Upper lobe of right lung (tissue), 1 donor: ENCODE measurements at places on chromosomes 5 and 9.
A peak's percentile ranks its signal among the peaks of the same experiment; 100 is the strongest.

DNA sequence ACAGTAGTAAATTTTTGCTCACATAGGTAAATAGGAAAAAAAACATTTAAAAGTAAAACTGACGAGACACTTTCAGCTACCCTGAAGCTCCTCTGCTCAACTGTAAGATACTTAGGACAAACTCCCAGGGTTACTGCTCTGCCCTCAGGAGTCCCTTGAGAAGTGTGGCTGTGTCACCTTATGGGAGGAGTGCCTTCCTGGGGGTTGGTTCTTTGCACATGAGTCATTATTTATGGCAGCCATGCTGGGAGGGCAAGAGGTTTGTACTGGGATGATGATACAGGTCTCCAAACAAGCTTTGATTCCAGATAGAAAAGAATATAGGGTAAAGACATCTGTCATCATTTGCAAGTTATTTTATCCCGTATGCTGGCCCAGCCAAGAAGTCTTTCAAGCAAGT is 45.9 kb downstream of the TTC1 start:
- no peaks in the 10 kb centered on the region for H3K27me3 ChIP-seq
- DNase-seq = no peak
- no peaks in the 10 kb centered on the region for H3K4me1 ChIP-seq
- no peak overlapping the region for H3K4me3 ChIP-seq

GRCh38 chr5:55022450-55022849 is 1.6 kb upstream of the GZMK start:
- no peak overlapping the region for H3K27ac ChIP-seq
- no peaks in the 10 kb centered on the region for H3K27me3 ChIP-seq
- no peaks in the 10 kb centered on the region for H3K4me1 ChIP-seq

- H3K4me3 ChIP-seq = no peak overlapping the region
- peaks cover 36% of the 10 kb centered on the region for H3K4me1 ChIP-seq
- H3K27me3 ChIP-seq = no peaks in the 10 kb centered on the region
- no peak for DNase-seq
These were observed 25.1 kb downstream of the FNIP1 start for GRCh38 chr5:131771692-131772091.

GRCh38 chr5:77064040-77064439 is 23.0 kb downstream of the ZBED3 start:
- no peak for DNase-seq
- H3K36me3 ChIP-seq = peaks cover 64% of the 10 kb centered on the region
- no peak overlapping the region for H3K27ac ChIP-seq
- no peak overlapping the region for H3K4me3 ChIP-seq
- no peaks in the 10 kb centered on the region for H3K4me1 ChIP-seq
- H3K27me3 ChIP-seq = no peaks in the 10 kb centered on the region

- no peaks in the 10 kb centered on the region for H3K36me3 ChIP-seq
- no peak overlapping the region for H3K4me3 ChIP-seq
- DNase-seq = no peak
- H3K27me3 ChIP-seq = no peaks in the 10 kb centered on the region
- no peak overlapping the region for H3K27ac ChIP-seq
These were observed 2.6 kb upstream of the BOD1 start for GRCh38 chr5:173618927-173619519.

- H3K36me3 ChIP-seq = no peaks in the 10 kb centered on the region
- peak overlapping the region; percentile 58 for H3K4me3 ChIP-seq
- peaks cover 15% of the 10 kb centered on the region for H3K4me1 ChIP-seq
These were observed 488 bp upstream of the MCTP1 start for GRCh38 chr5:95285409-95285755.

GRCh38 chr9:12875191-12875590 is 100.4 kb downstream of the LURAP1L start:
- no peak overlapping the region for H3K4me3 ChIP-seq
- DNase-seq = no peak
- no peaks in the 10 kb centered on the region for H3K4me1 ChIP-seq
- H3K27me3 ChIP-seq = no peaks in the 10 kb centered on the region
- H3K36me3 ChIP-seq = no peaks in the 10 kb centered on the region

- H3K27ac ChIP-seq = no peak overlapping the region
- H3K4me1 ChIP-seq = peaks cover 52% of the 10 kb centered on the region
- no peaks in the 10 kb centered on the region for H3K36me3 ChIP-seq
These were observed 4.4 kb downstream of the UGCG start for GRCh38 chr9:111900858-111901612.

DNA sequence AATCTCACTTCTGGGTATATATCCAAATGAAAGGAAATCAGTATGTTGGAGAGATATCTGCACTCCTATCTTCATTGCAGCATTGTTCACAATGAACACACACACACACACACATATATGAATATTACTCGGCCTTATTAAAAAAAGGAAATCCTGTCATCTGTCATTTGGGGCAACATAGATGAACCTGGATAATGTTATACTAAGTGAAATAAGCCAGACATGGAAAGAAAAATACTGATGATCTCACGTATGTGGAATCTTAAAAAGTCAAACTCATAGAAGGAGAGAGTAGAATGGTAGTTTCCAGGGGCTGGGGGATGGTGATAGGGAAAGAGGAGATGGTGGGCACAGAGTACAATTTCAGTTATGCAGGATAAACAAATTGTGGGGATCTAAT is 100.3 kb downstream of the EMB start:
- no peak overlapping the region for H3K4me3 ChIP-seq
- no peaks in the 10 kb centered on the region for H3K27me3 ChIP-seq
- DNase-seq = no peak
- H3K27ac ChIP-seq = no peak overlapping the region

DNA sequence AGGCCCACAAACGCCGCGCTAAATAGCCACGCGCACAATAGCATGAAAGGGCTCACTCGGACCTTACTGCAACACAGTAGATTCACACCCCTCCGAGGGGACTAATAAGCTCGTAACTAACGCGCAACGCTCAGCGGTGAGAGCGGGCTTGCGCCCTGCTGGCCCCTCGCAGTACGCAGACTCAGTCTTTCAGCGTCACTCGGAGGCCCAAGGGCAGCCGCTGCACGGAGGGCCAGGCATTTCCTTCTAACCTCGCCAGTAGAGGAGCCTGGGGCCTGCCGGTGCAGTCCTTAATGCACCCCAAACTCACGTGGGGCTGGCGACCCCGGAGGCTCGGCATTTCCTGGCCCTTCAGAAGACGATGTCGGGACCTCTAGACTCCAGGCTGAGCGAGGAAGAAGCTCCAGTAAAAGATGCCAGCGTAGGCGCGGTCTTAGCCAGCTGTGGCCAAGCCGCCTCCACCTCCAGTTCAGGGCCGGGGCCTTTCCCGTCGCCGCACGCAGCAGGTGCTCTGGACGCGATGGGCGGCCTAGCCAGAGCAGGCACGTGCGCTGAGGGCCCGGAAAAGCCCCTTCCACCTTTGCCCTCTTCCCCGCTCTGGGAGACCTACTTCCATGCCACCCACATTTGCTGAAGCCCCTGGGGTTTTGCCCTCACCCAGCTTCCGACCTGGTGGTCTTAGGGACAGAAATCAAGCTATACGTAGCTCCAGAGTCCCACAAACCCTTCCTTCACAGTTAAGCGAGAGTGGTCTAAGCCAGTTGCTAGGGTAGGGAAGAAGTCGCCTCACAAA is 38.3 kb upstream of the TIFAB start:
- no peak overlapping the region for H3K27ac ChIP-seq
- no peak overlapping the region for H3K4me3 ChIP-seq
- peaks cover 33% of the 10 kb centered on the region for H3K4me1 ChIP-seq
- no peaks in the 10 kb centered on the region for H3K36me3 ChIP-seq

GRCh38 chr9:35714123-35714522 is 17.9 kb downstream of the TLN1 start:
- no peak overlapping the region for H3K4me3 ChIP-seq
- no peaks in the 10 kb centered on the region for H3K27me3 ChIP-seq
- H3K4me1 ChIP-seq = no peaks in the 10 kb centered on the region
- no peak for DNase-seq
- H3K36me3 ChIP-seq = peaks cover 100% of the 10 kb centered on the region

GRCh38 chr9:79695531-79696175 is 123.9 kb downstream of the TLE4 start:
- no peaks in the 10 kb centered on the region for H3K27me3 ChIP-seq
- H3K4me1 ChIP-seq = no peaks in the 10 kb centered on the region
- no peaks in the 10 kb centered on the region for H3K36me3 ChIP-seq
- no peak overlapping the region for H3K27ac ChIP-seq
- DNase-seq = no peak

- no peak overlapping the region for H3K4me3 ChIP-seq
- no peak for DNase-seq
- H3K27ac ChIP-seq = no peak overlapping the region
- H3K4me1 ChIP-seq = peaks cover 7% of the 10 kb centered on the region
- no peaks in the 10 kb centered on the region for H3K27me3 ChIP-seq
These were observed 384.8 kb upstream of the PCSK5 start for GRCh38 chr9:75505654-75506053.

GRCh38 chr9:25557645-25558300 is 120.5 kb downstream of the TUSC1 start:
- DNase-seq = no peak
- no peaks in the 10 kb centered on the region for H3K36me3 ChIP-seq
- H3K4me3 ChIP-seq = no peak overlapping the region

DNA sequence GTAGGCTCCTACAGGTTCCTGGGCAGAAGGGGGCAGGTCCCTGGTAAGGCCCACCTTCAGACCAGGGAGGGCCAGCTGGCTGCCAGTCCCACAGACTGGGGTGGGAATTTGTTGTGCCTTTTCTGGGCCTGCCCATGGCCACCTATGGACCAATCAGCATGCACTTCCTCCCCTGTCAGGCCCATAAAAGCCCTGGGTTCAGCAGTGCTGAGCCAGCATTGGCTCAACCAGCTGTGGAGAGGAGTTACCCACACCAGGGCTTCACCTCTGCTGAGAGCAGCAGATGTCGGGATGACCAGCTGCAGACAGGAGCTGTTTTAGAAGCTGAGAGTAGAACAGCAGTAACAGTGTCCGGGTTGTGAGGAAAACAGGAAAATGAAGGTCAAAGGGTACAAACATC is 373.4 kb upstream of the ACO1 start:
- no peaks in the 10 kb centered on the region for H3K4me1 ChIP-seq
- H3K27ac ChIP-seq = no peak overlapping the region
- no peaks in the 10 kb centered on the region for H3K36me3 ChIP-seq
- DNase-seq = peak; percentile 48
- no peaks in the 10 kb centered on the region for H3K27me3 ChIP-seq

DNA sequence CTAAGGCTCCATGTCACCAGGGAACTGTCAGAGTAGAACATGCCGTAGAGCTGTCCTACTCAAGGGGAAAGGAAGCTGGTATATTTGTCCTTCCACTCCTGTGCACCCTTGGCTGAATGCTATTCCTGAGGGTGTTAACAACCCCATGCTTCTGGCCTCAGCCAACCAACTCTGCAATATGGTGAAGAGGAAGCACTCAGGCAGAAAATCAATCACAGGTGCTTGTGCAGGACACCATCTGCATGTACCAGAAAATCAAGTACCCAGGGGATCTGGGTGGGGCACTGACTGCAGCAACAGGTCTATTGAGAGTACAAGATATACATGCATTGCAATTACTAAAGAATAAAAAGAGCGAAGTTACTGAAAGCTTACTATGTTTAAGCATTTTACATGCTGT is 51.4 kb upstream of the NEK6 start:
- H3K4me1 ChIP-seq = no peaks in the 10 kb centered on the region
- no peaks in the 10 kb centered on the region for H3K27me3 ChIP-seq
- H3K36me3 ChIP-seq = no peaks in the 10 kb centered on the region
- H3K27ac ChIP-seq = no peak overlapping the region
- no peak for DNase-seq
